GM12878 (cell line): ENCODE measurements at places on chromosomes 12 and 14. TPM values are rescaled to one million over a fixed set of nuclear protein-coding genes. Genes with fewer than 3 reads are reported as not detected.
A peak's percentile ranks its signal among the peaks of the same experiment; 100 is the strongest.

- DNase-seq: no peak
- no peaks in the 10 kb centered on the region for H3K27me3 ChIP-seq
- no peak overlapping the region for H3K27ac ChIP-seq
These were observed 124.8 kb upstream of the CPM start for GRCh38 chr12:69057742-69058141.

DNA sequence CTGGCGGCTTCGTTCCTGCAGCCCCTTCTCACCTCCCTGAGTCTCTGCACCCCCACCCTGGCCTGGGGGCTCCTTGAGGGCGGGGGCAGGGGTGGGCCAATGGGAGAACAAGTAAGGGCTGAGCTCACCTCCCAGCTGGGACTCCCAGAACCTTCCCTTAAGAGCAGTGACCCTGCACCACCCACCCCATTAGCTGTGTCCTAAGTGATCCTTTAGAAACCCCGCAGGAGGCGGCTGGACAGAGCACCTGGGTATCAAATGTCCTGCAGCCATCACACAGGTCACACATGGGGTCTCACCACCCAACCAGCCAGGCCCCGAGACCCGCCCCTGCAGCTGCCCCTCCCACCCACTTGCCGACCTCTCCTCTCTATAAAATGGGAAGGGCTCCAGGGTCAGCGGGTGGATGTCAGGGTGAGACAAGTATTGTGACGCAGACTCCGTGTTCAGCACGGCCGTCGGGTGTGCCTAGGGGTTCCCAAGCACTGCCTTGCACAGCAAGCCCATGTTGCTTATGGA is 151.2 kb upstream of the C14orf180 start:
- H3K27ac ChIP-seq: no peak overlapping the region
- H3K36me3 ChIP-seq: no peaks in the 10 kb centered on the region
- no peak overlapping the region for H3K4me3 ChIP-seq
- DNase-seq: no peak
- H3K27me3 ChIP-seq: no peaks in the 10 kb centered on the region
- H3K4me1 ChIP-seq: no peaks in the 10 kb centered on the region

- no peaks in the 10 kb centered on the region for H3K4me1 ChIP-seq
- no peak overlapping the region for H3K27ac ChIP-seq
- no peaks in the 10 kb centered on the region for H3K27me3 ChIP-seq
- DNase-seq: no peak
- no peak overlapping the region for H3K4me3 ChIP-seq
- H3K36me3 ChIP-seq: no peaks in the 10 kb centered on the region
These were observed 189.5 kb downstream of the PHLDA1 start for GRCh38 chr12:75842090-75842489.

- no peaks in the 10 kb centered on the region for H3K4me1 ChIP-seq
- H3K4me3 ChIP-seq: no peak overlapping the region
- DNase-seq: no peak
- H3K27ac ChIP-seq: no peak overlapping the region
- H3K36me3 ChIP-seq: no peaks in the 10 kb centered on the region
- no peaks in the 10 kb centered on the region for H3K27me3 ChIP-seq
These were observed 58.3 kb downstream of the CCNK start for GRCh38 chr14:99539491-99539890.

GRCh38 chr14:61992139-61992538 is 229.9 kb downstream of the SNAPC1 start:
- no peaks in the 10 kb centered on the region for H3K36me3 ChIP-seq
- no peak for DNase-seq
- H3K27me3 ChIP-seq: no peaks in the 10 kb centered on the region; the same call in none of the 2 replicates
- no peak overlapping the region for H3K4me3 ChIP-seq
- no peak overlapping the region for H3K27ac ChIP-seq

DNA sequence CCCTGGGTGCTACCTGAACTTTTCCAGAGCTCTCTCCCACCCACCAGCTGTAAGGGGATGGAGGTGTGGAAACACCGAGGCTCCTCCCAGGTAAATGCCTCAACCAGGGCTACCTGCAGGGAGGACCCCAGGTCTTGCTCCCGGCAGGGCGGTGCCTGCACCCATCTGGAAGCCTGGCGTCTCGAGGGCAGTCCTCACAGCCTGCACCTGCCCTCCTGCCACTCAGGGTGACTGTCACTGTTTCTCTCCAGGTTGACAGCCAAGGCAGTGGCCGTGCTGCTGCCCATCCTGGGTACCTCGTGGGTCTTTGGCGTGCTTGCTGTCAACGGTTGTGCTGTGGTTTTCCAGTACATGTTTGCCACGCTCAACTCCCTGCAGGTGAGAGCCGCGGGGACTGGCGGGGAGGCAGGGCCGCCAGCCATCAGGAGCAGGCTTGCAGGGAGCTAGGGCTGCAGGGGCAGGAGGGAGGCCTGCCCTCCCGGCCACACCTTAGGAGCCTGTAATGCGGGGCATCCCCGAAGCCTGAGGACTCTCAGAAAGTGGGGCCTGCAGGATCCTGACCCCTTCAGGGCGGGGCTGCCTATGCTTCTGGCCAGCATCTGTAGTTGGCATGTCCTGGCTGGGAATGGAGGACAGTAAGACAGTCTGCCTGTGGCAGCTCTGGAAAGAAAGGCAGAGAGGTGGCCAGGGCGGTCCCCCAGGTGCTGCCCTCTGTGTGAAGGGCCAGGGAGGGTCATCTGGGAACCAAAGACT is 182.3 kb downstream of the ADGRD1 start:
- no peak overlapping the region for H3K27ac ChIP-seq
- no peaks in the 10 kb centered on the region for H3K4me1 ChIP-seq
- no peak overlapping the region for H3K4me3 ChIP-seq
- no peaks in the 10 kb centered on the region for H3K27me3 ChIP-seq
- no peaks in the 10 kb centered on the region for H3K36me3 ChIP-seq

DNA sequence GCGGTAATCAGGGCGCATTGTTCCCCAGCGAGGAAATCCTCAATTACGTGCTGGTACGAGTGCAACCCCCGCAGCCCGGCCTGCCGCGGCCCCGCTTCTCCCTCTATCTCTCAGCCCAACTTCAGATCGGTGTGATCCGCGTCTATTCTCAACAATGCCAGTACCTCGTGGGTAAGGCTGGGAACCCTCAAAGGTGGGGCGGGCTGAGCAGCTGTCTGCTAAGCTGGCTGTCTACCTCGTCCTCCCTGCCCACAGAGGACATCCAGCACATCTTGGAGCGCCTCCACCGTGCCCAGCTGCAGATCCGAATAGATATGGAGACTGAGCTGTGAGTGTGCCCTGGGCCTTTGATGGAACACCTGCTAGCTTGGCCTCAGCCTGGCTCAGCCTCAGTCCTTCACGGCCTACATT is 996 bp downstream of the REC8 start:
- H3K4me1 ChIP-seq: no peaks in the 10 kb centered on the region
- no peak overlapping the region; the same call in 1 of the 2 replicates for H3K27ac ChIP-seq
- no peak for DNase-seq
- no peaks in the 10 kb centered on the region for H3K27me3 ChIP-seq

DNA sequence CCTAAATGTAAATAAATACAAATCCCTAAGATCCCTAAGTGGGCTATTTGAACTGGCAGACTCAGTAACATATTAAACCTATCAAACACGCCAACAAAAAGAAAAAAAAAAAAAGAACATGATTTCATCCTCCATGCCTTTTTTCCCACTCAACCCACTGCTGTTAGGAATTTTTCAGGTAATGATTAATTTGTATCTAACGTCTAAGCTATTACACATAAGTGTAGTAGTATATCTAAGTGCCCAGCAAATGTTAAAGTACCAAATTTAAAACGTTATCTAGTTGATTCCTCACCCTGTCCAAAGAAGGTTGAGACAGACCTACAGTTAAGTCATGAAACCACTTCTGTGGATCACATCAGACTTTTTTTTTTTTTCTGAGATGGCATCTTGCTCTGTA is 16.4 kb upstream of the ARID4A start:
- DNase-seq: no peak
- no peak overlapping the region; the same call in 1 of the 2 replicates for H3K27ac ChIP-seq

- no peaks in the 10 kb centered on the region for H3K36me3 ChIP-seq
- DNase-seq: no peak
- H3K27ac ChIP-seq: no peak overlapping the region
- H3K4me1 ChIP-seq: no peaks in the 10 kb centered on the region
- H3K4me3 ChIP-seq: no peak overlapping the region
- H3K27me3 ChIP-seq: no peaks in the 10 kb centered on the region
These were observed 46.5 kb upstream of the PTCSC3 start for GRCh38 chr14:36222952-36223468.

DNA sequence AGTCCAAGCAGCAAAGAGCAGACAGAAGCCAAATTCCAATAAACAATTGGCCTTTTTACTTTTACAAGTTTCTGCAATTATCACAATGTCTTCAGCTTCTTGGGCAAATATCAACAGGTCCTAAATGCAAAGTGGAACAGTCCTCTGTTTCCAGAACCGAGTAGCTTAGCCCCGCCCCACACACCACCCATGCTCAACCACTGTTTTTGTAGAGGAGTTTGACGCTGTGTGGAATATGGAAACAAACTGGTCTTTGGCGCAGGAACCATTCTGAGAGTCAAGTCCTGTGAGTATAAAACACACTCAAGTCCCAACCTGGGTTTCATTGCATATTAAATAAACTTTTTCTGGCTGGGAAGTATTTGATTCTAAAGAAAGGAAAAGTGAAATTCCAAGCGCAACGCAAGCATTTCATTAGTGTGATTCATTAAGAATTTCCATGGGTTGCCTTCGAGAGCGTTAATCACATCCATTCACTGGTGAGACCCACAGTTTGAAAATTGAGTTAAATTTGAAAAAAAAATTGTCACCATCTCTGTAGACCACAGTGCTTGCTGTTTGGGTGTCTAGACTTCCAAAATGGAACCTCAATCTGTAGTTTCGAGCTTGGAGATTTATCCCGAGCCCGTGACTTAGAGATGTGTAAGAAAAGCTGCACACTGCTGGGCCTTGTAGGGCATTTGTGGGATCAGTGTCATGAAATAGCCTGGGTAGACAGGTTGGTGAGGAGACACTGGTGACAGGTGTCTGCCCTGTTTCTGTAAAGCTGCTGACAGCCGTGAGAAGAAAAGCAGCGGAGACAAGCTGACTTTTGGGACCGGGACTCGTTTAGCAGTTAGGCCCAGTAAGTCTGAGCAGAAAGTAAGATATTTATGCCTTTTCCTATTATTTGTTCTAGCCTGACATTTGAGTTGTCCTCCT is 96.1 kb downstream of the DAD1 start:
- DNase-seq: no peak
- peak overlapping the region; percentile 98 for H3K27ac ChIP-seq
- H3K36me3 ChIP-seq: no peaks in the 10 kb centered on the region
- no peaks in the 10 kb centered on the region for H3K27me3 ChIP-seq
- peak overlapping the region; percentile 45; the same call in 1 of the 2 replicates for H3K4me3 ChIP-seq
- H3K4me1 ChIP-seq: peaks cover 86% of the 10 kb centered on the region

- H3K4me1 ChIP-seq: no peaks in the 10 kb centered on the region; the same call in 1 of the 2 replicates
- H3K4me3 ChIP-seq: no peak overlapping the region
- DNase-seq: no peak
- no peak overlapping the region for H3K27ac ChIP-seq
- H3K36me3 ChIP-seq: no peaks in the 10 kb centered on the region
- no peaks in the 10 kb centered on the region for H3K27me3 ChIP-seq
These were observed 98.9 kb upstream of the HMGA2 start for GRCh38 chr12:65725376-65725775.

DNA sequence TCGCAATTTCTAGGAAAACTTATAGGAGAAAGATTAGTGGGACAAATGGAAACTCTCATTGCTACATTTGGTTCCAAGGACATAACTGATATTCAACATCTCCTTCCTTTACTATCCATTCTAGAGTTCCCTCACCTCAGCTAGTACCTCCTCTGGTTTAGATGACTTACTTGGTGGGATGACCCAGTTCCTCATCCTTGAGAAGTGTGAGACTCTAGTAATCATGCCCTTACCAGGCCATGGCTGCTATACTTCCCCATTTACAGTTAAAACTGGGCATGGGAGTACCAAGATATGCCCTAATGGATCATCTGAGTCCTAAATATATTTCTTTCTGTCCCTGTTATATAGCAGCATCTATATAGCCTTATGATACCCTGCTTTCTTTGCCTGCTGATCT is 58.1 kb downstream of the IFT81 start:
- H3K4me3 ChIP-seq: no peak overlapping the region
- H3K27ac ChIP-seq: no peak overlapping the region
- H3K36me3 ChIP-seq: no peaks in the 10 kb centered on the region
- no peaks in the 10 kb centered on the region for H3K4me1 ChIP-seq

DNA sequence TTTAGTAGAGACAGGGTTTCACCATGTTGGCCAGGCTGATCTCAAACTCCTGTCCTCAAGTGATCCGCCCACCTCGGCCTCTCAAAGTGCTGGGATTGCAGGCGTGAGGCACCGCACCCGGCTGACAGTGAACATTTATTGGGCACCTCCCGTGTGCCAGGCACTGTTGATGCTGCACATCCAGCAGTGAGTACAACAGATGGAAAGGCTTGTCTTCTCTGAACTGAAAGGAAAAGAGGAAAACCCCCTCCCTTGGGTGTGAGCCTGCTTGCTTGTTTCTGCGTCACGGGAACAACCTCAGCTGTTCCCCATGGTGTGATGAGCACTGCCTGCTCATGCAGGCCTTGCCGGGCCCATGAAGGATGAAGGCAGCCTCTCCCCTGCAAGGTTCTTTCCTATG is 39.5 kb downstream of the DGLUCY start:
- no peak overlapping the region for H3K27ac ChIP-seq
- H3K4me3 ChIP-seq: no peak overlapping the region
- H3K4me1 ChIP-seq: no peaks in the 10 kb centered on the region
- no peaks in the 10 kb centered on the region for H3K27me3 ChIP-seq

DNA sequence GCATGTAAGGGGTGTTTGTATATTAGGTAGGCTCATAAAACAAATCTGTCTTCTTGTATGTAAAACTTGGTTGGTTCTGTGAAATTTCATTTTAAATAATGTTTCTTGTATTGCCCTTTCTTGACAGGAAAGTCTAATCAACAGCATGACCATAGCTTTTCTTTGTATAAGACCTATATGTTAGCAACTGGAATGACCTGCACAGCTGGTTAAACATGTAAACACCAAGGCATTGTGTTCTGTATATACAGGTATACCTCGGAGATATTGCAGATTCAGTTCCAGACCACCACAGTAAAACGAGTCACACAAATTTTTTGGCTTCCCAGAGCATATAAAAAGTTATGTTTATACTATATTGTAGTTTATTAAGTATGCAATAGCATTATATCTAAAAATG is 183.6 kb downstream of the ERC1 start:
- no peak overlapping the region for H3K4me3 ChIP-seq
- no peaks in the 10 kb centered on the region; the same call in 1 of the 2 replicates for H3K36me3 ChIP-seq
- no peak overlapping the region for H3K27ac ChIP-seq
- no peaks in the 10 kb centered on the region for H3K27me3 ChIP-seq
- H3K4me1 ChIP-seq: no peaks in the 10 kb centered on the region
- DNase-seq: no peak

Gene GPR68
- total RNA-seq: 2.1 and 2.4 TPM in 2 replicates

Gene SIX1
- total RNA-seq: not detected in 2 replicates

Gene ACOT4
- 1.9 and 2.2 TPM in 2 replicates for total RNA-seq

Gene GALNT16
- total RNA-seq: 0.03 TPM in 1 of 2 replicates, not detected in the other

Gene VWF
- 0.23 and 0.53 TPM in 2 replicates for total RNA-seq

Gene PRICKLE1
- 0.64 and 0.77 TPM in 2 replicates for total RNA-seq

Gene SLC25A47
- not detected in 2 replicates for total RNA-seq

Gene MAP3K9
- total RNA-seq: 7.5 and 7.9 TPM in 2 replicates

Gene ACACB
- 0.88 and 1.4 TPM in 2 replicates for total RNA-seq

Gene CLEC4E
- total RNA-seq: not detected in 2 replicates
